ENCODE measurements at places on chromosomes 13 and 19.
A peak's percentile ranks its signal among the peaks of the same experiment; 100 is the strongest.

DNA sequence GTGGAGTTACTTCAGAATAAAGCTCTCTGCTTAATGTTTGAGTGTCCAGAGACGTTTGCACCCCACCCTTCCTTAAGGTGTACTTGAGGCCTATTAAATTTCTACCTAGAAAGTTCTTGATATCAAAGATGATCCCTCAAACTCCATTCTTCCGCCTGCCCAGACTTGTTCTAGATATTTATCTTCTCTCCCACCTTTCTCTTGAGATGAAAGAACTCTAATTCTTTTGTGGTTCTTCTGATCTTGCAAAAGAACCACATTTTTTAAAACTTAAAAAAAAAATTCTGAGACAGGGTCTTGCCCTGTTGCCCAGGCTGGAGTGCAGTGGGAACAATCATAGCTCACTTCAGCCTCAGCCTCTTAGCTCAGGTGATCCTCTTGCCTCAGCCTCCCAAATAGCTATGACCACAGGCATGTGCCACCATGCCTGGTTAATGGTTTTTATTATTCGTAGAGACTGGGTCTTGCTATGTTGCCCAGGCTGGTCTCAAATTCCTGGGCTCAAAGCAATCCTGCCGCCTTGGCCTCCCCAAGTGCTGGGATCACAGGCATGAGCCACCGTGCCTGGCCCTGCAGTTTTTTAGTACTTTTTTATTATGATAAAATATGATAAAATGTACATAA lies 94.3 kb downstream of the SIPA1L3 start:
- DNase-seq: no peak

- peak; percentile 40 for DNase-seq
Observed at GRCh38 chr19:39212375-39212742, 8.3 kb upstream of the SYCN start.

- DNase-seq: no peak
Observed at GRCh38 chr19:7740682-7741054, 6.7 kb downstream of the CD209 start.

DNA sequence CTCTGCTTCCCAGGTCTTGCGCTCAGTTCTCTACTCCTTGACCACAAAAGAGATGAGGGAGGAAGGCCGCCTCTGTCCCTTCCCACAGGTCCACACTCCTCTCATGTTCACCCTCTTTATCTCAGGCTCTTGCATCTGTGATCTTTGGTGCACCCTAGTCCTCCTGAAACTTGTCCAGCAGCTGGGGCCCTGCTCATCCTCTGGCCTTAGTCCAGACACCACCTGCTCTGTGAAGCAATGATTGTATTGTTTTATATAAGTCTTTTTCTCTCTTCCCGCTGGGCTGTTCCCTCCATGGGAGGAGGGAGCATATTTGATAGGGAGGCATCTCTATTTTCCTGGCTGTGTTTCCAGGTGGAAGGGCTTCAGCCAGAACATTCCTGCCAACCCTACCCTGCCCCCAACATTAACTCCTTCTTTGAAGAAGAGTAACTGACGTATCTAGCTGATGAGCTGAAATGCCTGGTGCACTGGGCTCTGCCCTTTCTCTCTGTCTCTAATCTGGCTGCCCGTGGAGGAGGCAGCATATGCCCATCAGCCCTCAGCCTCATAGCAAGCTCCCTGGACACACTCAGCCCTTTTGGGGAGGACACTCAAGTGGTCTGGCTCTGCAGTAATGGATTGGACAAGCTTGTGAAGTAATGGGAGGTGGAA lies 38.2 kb upstream of the SIAH3 start:
- no peak for DNase-seq

- DNase-seq: no peak
Observed at GRCh38 chr13:74114641-74115040, 19.6 kb downstream of the KLF12 start.

DNA sequence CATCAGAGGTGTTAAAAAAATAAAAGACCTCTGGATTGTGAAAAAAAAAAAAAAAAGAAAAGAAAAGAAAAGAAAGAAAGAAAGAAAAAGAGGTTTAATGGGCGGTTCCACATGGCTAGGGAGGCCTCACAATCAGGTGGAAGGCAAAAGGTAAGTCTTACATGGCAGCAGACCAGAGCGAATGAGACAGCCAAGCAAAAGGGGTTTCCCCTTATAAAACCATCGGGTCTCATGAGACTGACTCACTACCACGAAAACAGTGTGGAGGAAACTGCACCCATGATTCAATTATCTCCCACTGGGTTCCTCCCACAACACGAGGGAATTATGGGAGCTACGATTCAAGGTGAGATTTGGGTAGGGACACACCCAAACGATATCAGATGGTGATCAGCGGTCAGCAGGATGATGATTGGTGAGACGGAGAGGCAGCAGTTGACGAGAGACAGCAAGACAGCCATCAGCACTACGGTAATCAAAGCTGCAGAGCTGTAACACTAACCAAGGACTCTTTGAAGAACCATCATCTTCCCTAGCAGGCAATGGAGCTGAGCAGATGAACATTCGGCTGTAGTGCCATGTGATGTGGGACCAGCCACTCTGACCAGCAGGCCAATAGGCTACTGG lies 3.9 kb upstream of the CD209 start:
- no peak for DNase-seq

GRCh38 chr13:51348069-51348967 lies 8.8 kb downstream of the SERPINE3 start:
- DNase-seq: no peak

DNA sequence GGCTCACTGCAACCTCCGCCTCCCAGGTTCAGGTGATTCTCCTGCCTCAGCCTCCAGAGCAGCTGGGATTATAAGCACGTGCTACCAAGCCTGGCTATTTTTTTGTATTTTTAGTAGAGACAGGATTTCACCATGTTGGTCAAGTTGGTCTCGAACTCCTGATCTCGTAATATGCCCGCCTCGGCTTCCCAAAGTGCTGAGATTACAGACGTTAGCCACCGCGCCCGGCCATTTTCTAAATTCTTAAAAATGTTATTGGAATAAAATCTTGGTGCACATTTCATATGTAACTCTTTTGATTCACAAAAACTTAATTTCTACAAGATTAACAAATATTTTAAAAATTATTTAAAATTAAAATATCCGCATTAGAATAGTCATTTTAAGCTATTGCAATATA lies 1480.3 kb upstream of the SPRY2 start:
- no peak for DNase-seq

GRCh38 chr19:15022752-15023151 lies 26.5 kb upstream of the CASP14 start:
- DNase-seq: no peak

DNA sequence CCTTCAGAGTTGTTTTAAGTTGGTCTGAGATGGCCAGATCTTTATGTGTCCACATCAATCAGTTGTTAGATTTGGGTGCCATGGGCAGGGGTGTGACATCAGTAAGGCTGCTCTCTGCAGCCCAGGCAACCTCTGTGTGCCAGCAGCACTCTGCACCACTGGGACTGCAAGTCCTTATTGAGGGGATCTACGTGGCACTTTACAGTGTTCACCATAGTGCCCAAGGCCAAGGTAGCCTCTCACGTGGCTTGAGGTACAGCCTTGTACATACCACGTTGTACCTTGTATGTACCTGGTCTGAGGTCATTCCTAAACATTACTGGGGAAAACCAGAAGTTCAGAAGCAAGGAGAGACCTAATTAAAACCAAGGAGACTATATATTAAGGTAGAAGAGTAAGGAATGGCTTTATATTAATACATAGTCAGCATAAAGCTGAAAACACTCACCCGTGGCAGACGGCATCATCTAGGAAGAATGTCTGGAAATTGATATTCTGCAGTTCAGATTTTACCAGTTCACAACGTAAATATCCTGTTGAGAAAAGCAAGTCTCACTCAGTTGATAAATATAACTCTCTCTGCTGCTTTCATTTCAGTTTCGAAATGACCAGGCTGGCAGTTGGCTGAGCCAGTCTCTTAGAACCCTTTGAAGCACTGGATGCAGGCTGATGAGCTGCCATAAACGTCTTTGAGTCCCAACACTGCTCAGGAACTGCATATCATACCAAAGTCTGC lies 128.8 kb downstream of the ZDHHC20 start:
- no peak for DNase-seq

DNA sequence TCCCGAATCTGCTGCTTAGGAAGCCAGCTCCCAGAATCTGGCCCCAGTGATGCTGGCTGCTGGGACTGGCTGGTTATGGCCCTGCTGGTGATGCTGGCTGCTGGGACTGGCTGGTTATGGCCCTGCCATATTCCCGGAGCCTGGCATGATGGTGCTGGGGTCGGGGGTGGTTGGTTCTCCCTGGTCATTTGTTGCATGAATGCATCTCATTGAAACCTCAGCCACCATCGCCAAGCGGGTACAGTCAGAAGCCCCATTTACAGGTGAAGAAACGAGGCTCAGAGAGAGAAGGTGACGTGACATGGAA lies 2.1 kb downstream of the PGLYRP1 start:
- DNase-seq: no peak

- DNase-seq: no peak
Observed at GRCh38 chr19:19571071-19571786, 33.2 kb downstream of the CILP2 start.

- no peak for DNase-seq
Observed at GRCh38 chr13:83503424-83503823, 378.9 kb downstream of the SLITRK1 start.

GRCh38 chr13:104477261-104477660 lies 1411.0 kb upstream of the SLC10A2 start:
- DNase-seq: no peak

DNA sequence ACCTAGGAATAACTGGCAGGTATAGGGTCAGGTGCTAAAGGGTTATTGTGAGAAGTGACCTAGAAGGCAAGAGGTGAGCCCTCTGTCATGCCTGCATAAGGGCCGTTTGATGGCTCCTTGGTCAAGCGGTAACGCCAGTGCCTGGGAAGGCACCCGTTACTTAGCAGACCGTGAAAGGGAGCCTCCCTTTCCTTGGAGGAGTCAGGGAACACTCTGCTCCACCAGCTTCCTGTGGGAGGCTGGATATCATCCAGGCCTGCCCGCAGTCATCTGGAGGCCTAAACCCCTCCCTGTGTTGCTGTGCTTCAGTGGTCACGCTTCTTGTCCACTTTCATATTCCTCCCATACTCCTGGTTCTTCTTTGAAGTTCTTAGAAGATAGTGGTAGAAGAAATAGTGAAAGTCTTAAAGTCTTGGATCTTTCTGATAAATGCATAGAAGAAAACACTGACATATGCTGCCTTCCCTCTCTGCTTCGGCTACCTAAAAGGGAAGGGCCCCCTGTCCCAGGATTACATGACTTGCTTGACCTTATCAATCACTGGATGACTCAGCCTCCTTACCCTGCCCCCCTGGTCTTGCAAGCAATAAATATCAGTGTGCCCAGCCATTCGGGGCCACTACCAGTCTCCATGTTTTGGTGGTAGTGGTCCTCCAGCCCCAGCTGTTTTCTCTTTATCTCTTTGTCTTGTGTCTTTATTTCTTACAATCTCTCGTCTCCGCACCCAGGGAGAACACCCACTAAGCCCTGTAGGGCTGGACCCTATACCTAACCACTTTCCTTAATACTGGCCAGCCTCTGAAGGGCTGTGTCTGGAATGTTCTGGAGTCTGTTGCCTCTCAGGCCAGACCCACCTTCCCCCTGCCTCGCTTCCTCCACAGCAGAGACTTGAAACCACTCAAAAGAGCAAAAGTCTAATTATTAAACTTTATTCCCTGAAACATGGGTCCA lies 16.1 kb upstream of the ABCC4 start:
- no peak for DNase-seq

GRCh38 chr19:4596033-4596904 lies 36.8 kb upstream of the SEMA6B start:
- no peak for DNase-seq

- DNase-seq: no peak
Observed at GRCh38 chr13:31322702-31323405, 123.1 kb downstream of the B3GLCT start.

DNA sequence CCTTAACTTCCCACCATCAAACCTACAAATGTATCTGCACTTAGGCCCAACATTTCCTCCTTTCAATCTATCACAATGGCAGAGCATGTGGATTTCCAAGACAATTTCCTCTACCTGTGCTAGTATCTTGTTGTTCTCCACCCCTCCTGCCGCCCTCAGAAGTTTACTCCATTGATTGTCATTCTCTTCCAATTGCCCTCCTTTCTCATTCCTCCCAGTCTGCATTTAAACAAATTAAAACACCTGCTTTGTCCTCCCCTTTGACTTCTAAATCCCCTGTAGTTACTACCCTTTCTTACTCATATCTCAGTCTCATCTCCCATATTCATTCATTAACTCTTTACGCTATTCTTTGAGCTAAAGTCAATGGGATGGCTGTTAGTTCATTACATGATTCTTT lies 370.6 kb downstream of the DIAPH3 start:
- DNase-seq: no peak

GRCh38 chr13:45511310-45512097 lies 46.8 kb downstream of the COG3 start:
- peak; percentile 29 for DNase-seq

DNA sequence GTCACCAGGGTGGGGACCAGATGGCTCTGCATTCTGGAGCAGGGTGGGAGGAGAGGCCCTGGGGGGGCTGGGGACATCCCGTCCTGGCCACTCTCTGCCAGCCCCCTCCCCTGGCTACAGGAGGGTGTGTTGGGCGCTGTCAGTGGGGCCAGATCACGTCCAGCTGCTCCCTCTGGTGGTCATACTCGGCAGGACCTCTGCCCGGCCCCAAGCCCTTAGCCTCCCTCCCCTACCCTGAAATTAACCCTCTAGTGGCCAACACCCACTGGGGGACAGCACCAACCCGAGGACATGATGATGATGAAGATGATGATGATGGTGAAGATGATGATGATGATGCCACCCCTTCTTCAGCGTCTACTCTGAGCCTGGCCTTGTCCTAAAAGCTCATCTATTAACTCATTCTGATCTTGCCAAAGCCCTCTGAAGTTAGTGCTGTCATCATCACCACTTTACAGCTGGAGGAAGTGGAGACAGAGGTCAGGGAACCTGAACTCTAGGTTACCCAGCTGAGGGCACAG lies 590 bp upstream of the LGI4 start:
- DNase-seq: no peak

DNA sequence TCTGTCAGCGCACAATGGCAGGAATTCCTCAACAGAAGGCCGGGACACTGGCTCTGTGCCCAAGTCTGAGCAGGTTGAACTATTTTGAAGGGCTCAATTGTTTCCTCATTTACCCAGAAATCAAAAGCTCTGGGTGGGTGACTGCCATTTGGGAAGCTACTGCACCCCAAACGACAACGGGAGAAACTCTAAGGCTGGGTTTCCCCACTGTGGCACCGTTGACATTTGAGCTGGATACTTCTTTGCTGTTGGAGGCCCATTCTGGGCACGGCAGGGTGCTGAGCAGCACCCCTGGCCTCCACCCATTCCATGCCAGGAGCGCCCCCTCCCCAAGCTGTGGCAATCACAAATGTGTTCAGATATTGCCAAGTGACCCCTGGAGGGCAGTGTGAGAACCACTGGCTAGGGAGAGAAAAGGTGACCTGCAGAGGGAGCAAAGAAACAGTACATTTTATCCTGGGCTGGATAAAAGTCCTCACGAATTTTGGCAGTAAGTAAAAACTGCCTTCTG lies 62.5 kb downstream of the RFX2 start:
- DNase-seq: no peak

GRCh38 chr13:21443171-21443570 lies 15.9 kb downstream of the ZDHHC20 start:
- DNase-seq: no peak
